ENCODE measurements at places on chromosomes 2 and 18.

GRCh38 chr18:9609190-9609589 lies 5.2 kb downstream of the PPP4R1 start:
- no peak for DNase-seq

GRCh38 chr2:27303093-27304025 lies 4.9 kb downstream of the UCN start:
- peak; percentile 80 for DNase-seq

DNA sequence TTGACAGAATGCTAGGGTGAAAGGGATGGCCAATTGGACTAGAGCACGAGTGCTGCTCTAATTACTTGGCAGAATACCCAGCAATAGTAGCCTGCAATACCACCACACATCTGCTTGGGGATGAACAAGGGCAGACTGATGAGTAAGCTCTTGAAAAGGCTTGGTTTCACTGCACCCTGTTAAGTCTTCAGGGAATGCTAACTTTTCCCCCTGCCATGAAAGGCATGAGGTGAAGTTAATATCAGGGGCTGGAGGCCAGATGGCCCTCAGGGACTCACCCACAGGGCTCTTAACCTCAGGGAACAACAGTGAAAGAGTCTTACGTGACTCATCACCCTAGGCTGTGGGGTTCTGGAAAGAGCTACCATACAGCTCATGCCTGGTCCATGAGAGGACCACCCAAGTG lies 51.7 kb upstream of the MYL1 start:
- DNase-seq: no peak

GRCh38 chr2:20430461-20431300 lies 16.2 kb upstream of the RHOB start:
- DNase-seq: no peak

DNA sequence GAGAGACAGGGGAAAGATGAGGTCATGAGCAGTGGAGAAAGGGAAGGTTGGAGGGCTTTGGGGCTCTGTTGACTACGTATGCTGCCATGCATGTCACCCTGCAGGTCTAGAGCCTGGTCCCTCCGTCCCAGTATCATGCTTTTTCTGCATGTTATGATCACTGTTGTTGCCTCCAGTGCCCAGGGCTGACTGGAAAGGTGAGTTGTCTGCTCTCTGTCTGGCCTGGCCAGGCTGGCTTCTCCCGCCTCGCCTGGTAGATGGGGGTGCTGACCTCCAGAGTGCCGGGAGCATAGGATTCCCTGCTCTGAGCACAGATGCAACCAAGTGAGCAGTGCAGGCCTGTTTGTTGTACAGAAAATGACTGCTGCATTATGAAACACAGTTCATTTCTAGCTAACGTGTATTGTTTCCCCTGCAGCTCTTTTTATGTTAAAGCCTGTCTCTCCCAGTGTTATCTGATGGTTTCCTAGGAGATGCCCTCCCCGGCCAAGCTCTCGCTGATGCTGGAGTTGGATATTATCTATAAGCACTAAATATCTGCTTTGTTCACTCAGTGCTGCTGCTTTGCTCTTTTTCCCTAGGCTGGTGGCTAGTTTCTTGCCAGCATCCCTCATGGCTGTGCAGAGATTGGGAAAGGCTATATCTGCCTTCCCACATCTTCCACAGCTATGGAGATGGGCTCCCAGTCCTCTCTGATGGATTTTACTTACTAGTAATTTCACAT lies 158.2 kb downstream of the TDRD15 start:
- no peak for DNase-seq

- DNase-seq: no peak
Measured at GRCh38 chr2:241223211-241224017, 34.9 kb downstream of the ANO7 start.

- DNase-seq: no peak
Measured at GRCh38 chr2:88673363-88673762, 18.1 kb upstream of the RPIA start.

DNA sequence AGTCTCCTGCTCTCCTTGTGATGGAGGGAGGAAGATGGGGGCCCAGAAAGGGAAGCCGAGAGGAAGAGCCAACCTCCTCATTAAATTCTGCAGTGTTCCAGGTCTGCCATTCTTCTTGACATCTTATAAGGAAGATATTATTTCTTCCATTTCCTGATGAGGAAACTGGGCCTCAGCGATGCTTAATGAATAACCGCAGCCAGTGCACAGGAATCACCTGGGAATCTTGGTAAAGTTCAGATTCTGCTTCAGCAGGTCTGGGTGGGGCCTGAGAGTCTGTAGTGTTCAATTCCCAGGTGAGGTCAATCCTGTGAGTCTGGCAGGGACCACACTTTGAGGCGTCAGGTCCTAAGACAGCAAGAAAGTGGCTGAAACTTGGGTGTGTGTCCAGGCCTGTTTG lies 17.3 kb downstream of the PCARE start:
- no peak for DNase-seq

GRCh38 chr2:20450201-20450999 lies 3.5 kb downstream of the RHOB start:
- DNase-seq: no peak

DNA sequence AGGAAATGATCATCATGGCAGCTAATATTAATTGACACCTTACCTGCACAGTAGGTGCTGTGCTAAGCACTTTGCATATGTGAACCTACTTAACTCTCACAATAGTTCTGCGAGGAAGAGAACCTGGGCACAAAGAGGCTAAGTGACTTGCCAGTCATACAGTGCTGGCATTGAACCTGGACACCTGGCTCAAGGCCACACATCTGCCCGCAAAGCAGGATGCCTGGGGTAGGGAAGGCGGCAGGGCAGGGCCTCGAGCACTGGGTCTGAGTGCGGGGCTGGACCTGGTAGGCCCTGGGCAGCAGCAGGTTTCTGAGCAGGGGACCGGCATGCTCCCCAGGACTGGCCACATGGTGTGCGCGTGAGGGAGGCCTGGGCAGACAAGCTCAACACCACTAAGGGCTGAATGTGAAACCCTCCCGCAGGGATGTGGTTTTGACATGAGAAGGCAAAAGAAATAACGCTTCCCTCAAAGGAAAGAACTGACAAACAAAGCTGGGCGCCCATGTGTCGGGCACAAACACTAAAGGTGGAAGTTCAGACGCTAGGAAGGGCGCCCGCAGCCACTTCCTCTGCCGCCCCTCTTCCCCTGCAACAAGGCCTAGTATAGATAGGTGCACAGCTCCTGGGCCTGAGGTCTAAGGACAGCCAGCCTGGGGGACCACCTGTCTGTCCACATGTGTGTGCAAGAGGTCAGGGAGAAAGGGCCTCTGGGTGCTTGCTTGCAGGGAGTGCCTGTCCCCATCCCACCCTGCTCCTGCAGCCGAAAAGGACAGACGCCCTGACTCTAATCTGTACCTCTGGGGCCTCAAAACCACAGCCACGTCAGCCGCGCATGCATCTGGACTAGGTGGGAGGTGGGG lies 92.5 kb downstream of the ZFP36L2 start:
- no peak for DNase-seq

DNA sequence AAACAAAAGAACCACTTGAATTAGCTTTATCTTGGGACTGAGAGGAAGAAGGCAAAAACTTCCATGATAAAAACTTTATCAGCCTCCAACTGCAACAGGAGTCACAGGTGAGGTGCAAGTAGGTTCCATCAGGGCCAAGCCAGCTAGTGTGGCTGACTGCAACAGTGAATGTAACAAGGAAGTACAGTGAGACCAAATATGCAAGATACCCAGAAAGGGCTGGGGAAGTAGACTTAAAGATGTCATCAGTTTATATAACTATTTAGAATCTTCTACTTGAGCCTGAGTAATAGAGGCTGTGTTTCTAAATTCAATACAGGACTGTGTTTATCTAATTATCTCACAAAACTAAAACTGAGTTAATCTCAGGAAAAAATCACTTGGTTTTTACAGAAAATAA lies 14.8 kb downstream of the PLEKHM3 start:
- no peak for DNase-seq

All from A549 (cell line).